ENCODE measurements at places on chromosomes 1 and 21.

DNA sequence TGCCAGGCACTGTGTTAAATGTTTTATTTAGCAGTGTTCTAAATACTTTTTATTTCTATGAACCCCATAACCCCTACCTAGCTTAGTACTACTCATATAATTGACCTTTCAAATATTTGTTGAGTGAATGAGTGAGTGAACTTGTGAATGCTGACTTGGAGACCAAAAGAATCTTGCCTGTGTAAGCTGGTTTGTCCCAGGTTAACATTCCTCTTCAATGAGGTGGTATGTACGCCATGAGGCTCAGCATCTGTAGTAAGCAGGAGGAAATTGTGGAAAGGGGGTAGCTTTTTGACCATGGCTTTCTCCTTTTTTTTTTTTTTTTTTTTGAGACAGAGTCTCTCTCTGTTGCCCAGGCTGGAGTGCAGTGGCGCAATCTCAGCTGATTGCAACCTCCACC, 14.6 kb downstream of the MED18 start:
- no peak for DNase-seq

DNA sequence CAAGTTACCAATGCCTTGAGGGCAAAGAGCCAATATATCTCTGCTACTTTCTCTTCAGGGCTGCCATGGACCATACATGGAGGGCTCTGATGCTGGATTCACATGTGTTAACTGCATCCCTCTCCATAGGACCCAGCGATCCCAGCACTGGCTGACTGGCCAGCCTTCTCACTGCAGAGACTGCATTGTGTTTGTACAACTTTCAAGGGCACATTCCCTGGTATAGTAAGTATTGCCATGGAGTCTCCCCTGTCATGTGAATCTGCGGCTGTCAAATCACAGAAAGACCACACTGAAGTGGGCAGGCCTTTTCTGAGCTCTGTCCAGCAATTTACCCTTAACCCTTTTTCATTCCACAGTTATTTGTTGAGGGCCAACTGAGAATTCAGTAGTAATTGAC, 449.8 kb downstream of the OMA1 start:
- DNase-seq: no peak

- peak; percentile 20 for DNase-seq
Measured at GRCh38 chr1:77322061-77322900, 40.5 kb downstream of the AK5 start.

- DNase-seq: no peak
Measured at GRCh38 chr1:1432274-1432950, 3.1 kb upstream of the VWA1 start.

GRCh38 chr1:77348549-77348948, 66.7 kb downstream of the AK5 start:
- peak; percentile 7 for DNase-seq

DNA sequence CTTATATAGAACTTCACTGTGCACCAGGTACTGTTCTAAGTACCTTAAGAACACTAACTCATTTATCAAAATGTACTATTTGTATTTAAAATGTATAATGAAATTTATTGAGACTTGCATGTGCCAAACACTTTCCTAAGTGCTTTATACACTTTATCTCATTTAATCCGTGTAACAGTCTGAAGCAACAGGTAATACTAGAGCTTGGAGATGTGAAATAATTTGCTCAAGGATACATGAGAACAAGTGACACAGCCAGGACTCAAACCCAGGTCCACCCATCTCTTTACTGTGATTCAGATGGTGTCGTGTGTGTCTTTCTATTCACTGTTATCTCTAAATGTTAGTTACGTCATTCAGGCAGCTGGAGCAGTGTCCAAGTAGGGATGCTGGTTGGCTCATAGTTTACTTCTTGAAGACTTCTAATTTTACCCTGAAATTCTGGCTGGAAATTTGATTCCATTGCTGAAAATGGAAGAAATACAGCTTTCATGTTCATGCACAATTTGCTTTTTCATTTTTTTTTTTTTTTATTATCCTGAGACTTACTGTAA, 169.7 kb upstream of the UBE2U start:
- DNase-seq: no peak

DNA sequence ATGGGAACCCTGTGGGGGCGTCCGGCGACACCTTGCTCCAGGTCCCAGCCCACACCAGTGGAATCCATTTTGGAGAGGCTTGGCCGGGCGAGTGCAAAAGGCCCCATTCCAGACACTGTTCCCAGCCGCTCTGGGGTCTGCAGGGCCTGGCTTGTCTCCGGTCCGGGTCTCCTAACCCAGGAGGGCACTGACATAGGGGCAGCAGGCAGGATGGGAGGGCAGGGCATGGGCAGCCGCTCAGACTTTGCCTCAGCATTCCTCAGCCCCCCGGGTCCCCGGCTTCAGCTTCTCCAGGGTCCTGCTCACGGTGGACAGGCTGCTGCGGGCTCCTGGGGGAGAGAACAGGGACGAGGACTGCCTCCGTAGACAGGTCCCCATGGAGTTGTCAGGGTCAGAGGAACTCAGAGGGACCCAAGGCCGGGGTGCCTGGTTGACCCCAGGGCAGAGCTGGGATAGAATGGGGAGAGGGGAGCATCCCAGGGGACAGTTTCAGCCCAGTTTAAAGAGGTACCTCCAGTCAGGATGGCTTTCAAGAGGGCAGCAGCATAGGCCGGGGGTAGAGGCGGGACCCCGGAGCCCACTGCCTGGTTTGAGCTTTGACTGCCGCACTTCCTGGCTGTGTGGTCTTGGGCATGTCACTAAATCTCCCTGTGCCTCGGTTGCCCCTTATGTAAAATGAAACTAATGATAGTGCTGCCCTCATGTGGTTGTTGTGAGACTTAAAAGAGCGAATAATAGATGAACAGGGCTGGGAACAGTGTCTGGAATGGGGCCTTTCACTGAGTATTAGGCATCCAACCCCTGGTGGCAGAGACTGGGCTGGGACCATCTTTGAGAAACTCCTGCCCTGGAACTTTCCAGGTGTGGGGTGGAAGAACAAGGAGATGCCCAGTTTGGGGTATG, 3.7 kb downstream of the KNCN start:
- peak; percentile 57 for DNase-seq

- DNase-seq: no peak
Measured at GRCh38 chr1:220391491-220391890, 119.2 kb upstream of the RAB3GAP2 start.

DNA sequence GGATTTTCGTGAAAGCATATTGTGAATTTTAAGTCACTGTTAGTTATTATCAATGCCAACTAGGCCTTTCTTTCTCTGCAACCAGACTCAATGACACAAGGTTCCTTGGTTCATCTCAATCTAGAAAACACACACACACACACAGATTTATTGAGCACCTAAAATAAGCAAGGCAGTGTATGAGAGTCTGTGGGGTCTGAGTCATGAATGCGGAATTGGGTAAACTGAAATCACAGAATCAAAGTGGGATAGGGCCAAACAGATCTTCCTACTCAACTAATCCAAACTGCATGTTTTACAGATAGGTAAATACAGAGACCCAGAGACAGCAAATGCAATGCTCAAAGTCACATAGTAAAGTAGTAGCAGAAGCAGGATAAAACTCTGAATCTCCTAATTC, 48.5 kb upstream of the NRDC start:
- no peak for DNase-seq
